ENCODE measurements at places on chromosomes 7 and 10.

GRCh38 chr10:31612082-31612481, 293.1 kb downstream of the ZEB1 start:
- DNase-seq: no peak

DNA sequence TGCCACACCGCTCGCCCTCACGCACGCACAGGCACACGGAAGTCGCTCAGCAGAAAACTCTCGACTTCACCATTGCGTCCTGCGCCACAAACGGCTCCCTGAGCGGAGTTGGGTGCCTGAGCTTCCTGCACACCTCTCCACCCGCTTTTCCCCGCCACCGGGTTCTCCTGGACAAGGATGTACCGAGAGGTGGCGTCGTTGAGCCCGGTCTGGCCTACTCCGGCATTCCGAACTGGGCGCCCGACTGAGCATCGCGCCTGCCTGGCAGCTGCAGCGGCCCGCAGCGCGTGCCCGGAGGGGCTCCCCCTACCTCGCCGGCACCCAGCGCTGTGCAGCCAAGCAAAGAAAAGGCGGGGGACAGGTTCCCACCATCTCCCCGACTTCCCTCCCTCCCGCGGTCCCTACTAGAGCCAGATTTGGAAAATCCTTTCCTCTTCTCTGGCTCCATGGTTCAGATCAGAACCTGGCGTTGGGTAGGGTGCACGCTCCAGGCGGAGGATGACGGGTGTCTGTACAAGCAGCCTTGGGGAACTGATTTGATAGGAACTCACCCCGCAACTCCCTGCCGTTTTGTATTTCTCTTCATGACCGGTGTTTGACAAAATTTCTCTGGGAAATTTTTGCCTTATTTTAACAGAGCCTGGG, 1.7 kb downstream of the SORCS3 start:
- DNase-seq: no peak

GRCh38 chr7:17554341-17555015, 256.0 kb downstream of the AHR start:
- no peak for DNase-seq

- no peak for DNase-seq
These were observed 536 bp upstream of the POM121 start for GRCh38 chr7:72924386-72924732.

- no peak for DNase-seq
These were observed 188.6 kb downstream of the DIP2C start for GRCh38 chr10:500876-501275.

DNA sequence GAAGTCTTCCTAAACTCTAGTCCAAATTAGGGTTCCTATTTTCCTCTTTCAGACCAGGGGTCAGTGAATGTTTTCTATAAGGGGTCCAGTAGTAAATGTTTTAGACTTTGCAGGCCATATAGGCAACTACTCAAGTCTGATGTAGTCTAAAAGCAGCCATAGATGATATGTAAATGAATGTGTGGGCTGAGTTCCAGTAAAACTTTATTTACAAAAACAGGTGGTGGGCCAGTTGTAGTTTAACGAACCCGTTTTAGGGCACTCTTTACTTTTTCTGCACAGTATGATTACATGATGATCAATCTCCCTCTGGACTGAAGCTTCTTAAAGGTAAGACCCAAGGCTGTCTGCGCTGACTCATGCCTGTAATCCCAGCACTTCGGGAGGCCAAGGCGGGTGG, 243.6 kb downstream of the CAMK1D start:
- DNase-seq: no peak
